ENCODE measurements at places on chromosomes 7 and 10.

GRCh38 chr10:72729528-72729927 is 37.6 kb downstream of the MCU start:
- no peak for DNase-seq

GRCh38 chr10:124867304-124867703 is 65.7 kb downstream of the ABRAXAS2 start:
- no peak for DNase-seq

- DNase-seq: no peak
Measured at GRCh38 chr10:103455235-103455634, 3.1 kb upstream of the CALHM2 start.

GRCh38 chr7:27921081-27921836 is 181.3 kb downstream of the TAX1BP1 start:
- no peak for DNase-seq

GRCh38 chr10:122461729-122462532 is 578 bp downstream of the HTRA1 start:
- DNase-seq: no peak

Data from stimulated activated CD4-positive, alpha-beta T cell treated with anti-CD3 and anti-CD28 coated beads, Interleukin-12 subunit alpha, Interleukin-12 subunit beta, amount 100 ng/mL, for 48 hours (primary cell).